Amniotic epithelial cell (primary cell): ENCODE measurements at places on chromosomes 2 and 18.

- DNase-seq, result peak; percentile 95
These were observed 20.2 kb downstream of the PSTPIP2 start for GRCh38 chr18:46051731-46052461.

DNA sequence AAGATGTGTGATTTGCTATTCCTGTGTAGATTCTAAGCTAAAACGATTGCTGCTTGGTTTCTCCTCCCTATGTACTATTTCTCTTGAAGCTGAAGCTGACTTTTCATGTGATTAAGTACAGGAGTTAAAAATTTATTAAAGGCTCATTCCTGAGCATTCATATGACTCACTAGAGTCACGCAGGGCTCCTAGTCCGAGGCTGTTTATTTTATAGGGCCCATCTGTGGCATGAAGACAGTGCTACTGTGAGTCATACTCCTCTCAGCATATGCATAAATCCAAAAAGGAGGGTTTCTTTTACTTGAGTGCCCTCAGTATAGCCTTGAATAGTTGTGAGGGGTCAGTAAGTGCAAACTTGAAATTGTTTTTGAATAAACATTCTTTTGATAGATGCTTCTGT is 378.8 kb downstream of the PTPRM start:
- DNase-seq, result peak; percentile 97

DNA sequence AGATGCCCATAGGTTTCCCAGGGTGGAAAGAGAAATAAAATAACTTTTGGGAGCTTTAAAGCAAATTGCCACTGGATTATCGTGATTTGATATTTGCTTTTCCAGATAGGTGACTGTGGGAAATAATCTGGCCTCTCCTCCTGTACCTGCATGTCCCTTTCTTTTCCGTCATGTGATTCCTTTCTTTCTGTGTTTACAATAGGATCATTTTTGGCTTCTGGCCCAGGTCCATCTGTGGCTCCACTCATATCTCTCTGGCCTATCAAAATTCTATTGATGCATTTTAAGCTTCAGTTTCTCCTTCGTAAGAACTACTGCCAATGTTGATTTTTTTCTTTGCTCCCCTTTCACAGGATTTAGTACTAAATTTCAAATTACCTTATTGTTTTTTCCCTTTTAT is 153.6 kb downstream of the CCDC85A start:
- no peak for DNase-seq

DNA sequence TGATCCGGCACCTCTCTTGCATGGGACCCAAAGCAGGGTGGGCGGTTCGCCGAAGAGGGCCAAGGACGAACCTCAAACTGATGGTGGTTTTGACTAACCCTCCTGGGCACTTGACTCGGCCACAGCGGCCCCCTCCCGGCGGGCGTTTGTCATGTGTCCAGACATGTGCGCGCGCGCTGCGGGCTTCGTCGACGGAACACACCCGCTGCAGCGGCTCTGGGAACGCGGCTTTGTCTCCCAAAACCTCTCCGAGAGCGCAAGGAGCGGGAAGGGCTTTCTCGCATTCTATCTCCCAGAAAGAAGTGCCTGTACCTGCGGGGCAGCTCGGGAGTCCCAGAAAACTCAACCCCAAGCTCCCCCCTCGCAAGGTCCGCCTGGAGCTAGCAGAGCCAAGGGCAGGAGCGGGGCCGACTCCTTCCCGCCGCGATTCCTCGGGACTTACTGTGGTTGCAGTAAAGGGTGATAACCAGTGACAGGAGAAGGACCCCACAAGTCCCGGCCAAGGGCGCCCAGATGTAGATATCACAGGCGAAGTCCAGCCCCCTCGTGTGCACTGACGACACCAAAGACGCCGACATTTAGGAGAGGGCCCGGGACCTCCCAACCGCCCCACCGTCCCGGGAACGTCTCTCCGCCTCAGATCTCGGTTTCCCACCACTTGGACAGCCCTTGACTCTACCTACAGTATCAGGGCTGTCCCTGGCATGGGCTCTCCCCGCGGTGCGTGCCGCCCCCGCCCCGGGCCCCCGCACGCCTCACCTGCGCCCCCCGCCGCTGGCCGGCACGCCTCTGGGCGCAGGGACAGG is 1.6 kb downstream of the CD8A start:
- DNase-seq, result no peak

GRCh38 chr18:68441241-68441640 is 273.7 kb downstream of the TMX3 start:
- DNase-seq, result no peak

DNA sequence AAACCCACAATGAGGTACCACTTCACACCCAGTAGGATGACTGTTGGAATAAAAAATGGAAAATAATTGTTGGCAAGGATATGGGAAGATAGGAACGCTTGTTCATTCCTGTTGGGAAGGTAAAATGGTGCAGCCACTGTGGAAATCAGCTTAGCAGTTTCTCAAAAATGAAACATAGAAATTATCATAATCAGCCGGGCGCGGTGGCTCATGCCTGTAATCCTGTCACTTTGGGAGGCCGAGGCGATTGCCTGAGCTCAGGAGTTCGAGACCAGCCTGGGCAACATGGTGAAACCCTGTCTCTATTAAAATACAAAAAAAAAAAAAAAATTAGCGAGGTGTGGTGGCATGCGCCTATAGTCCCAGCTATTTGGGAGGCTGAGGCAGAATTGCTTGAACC is 23.4 kb downstream of the AMER3 start:
- DNase-seq, result no peak

DNA sequence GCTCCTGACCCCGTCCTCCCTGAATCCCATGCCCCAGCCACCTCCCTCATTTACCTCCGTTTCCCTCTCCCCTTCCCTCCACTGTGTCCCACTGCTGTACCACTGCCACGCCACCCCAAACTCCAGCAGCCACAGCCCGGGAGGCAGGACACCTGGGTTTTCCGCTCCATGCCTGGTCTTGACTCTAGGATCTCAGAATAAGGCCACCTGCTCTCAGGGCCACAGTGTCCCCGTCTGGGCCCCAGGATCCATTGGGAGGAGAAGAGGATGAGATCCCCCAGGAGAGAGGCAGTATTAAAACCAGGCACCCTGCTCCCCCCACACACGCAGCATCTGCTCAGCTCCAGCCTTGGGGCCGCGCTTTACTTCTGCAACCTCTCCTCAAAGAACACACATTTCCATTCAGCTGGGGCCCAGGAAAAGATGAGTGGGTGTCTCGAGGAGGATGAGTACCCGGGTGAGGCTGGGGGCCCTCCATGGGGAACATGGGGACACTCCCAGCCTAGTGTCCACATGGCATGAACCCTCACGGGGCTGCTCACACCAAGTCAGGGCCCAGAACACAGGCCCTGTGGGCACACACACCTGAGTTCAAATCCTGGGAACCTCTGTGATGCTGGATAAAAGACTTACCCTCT is 32.8 kb upstream of the TNS1 start:
- no peak for DNase-seq

DNA sequence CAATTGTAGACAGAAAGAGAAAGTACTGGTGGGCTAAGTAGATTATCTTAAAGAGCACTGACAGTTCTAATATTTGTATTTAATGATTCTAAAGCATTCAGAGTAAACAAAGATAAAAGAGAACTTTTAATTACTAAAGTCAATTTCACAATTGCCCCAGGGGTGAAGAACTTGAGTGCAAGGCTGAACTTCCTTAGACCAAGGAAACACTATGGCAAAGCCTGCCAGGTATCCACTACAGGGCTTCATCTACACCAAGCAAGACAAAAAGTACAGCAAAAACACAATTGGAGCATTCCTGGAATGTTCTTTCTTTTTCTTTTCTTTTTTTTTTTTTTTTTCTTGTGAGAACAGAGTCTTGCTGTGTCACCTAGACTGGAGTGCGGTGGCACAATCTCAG is 46.9 kb upstream of the NDUFV2 start:
- no peak for DNase-seq

- DNase-seq, result peak; percentile 76
These were observed 169.4 kb downstream of the DNAH7 start for GRCh38 chr2:195899226-195899625.

DNA sequence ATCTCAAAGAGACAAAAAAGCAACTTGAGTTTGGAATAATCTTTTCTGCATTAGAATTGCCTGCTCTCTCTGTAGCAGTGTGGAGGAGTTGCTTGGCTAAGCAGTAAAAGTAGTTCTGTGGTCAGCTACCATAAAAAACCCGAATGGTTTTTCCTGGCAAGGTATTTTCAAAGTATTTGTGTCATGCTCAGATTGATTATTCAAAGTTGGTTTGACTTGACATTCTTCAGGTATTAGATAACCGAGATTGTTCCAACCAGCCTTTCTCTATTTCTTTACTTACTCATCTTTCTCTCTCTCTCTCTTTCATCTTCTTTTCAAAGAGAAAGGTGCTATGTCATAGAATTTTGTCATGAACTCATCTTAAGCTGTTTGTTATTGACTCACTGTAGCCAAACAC is 404.9 kb downstream of the CPS1 start:
- peak; percentile 87 for DNase-seq

GRCh38 chr2:11492720-11493119 is 26.8 kb upstream of the E2F6 start:
- no peak for DNase-seq

DNA sequence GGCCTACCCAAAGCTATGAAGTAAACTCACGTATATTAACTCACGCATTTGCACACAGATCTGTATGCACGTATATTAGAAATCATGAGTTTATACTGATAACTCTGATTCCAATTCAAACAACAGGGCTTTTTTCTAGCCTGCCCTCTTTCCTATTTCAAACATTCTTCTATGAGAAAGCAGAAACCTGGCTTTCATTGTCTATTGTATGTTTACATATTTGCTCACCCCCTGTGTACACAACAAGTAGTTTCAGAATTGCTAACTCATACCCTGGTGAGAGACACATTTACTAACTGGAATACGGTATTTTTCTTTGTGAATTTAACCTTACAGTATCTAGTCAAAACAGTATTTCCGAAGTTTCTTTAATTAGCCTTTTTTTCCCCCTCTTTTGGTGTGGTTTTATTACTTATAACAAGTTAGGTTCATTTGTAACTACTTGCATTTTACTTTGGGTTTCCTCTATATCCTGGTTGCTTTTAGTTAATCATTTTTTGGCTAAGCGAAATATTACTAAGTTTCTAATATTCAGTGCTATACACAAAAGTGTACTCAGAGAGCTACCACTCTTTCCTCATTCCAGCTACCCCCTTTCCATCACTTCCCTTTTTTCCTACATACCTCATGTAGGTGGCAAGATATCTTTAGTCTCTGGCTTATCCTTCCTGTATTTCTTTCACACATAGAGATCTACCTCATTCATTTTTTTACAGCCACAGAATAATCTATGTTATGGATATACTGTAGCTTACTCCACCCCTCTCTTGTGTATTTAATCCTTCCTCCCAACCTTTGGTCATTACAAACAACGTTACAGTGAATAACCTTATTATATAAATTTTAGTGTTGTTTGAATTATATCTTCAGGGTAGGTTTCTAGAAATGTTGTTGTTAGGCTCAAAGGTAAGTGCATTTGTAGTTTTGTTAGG is 112.7 kb upstream of the BCL2L11 start:
- no peak for DNase-seq

DNA sequence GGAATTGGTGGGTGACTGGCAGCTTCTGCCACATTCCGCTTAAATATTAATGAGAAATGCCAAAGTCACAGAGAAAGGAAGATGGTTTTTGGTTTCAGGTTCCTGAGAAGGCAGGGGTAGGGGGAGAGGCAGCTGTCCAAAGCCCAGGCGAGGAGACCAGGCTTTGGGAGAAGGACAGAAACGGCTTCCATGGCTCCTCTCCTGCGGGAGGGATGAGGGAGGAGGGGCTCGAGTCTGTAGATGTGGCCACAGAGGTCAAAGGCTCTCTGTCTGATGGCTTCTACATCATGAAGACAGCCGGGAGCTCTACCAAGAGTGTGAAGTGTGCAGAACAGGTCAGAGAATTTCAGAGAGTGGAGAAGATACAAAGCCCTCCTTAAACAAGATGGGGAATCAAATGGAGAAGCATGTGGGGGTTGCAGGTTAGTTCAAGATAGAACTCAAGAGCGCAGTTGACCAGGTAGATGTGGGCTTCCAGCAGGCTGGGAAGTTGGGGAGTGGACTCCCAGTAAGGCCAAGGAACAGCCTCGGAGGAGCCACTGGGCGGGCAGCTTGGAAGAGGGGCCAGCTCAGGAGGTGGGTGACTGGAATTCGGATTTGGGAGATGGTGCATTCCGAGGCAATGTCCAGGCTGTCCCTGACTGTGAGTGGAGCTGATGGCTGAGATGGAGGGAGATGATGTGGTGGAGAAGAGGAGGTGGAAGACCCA is 23.8 kb upstream of the HPCAL1 start:
- DNase-seq, result no peak

- no peak for DNase-seq
These were observed 1.1 kb upstream of the DGKD start for GRCh38 chr2:233353101-233353768.

DNA sequence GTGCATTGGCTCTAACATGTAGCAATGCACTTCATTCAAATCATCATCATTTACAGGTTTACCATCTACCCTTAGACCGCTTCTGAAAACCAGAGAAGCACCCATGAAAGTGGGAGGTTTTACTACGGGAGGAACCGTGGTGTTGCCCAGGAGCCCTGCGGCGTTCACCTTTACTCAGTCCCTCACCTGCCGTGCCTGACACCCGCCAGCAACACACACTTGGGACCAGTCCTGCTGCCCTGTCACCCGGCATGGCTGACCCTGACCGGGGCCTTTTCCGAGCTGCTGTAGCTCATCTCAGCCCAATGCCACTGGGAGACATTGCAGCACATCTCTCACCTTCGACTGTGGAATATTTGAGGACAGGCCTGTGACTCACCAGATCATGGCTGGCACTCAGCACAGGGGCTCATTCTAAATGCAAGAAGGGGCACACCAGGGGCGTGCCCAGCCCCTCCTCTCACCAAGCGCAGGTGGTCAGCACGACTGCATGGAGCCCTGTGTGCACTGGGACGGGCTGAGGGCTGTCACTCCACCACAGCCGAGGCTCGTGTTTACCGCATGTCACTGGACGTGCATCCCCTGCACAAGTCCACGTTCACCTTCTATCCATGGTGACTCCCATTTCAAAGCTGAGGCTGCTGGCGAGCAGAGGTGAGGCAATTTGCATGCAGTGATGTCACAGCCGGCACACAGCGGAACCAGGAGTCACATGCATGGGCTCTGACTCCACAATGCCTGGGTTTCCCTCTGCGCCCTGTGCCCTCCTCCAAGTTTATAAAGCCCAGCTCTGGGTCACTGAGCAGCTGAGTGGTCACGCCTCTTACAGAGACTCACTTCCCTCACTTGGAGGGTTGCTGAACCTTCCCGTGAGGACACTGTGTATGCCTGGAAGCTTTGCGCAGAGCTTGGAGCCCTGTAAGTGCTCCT is 76.7 kb upstream of the SNTG2 start:
- DNase-seq, result no peak

DNA sequence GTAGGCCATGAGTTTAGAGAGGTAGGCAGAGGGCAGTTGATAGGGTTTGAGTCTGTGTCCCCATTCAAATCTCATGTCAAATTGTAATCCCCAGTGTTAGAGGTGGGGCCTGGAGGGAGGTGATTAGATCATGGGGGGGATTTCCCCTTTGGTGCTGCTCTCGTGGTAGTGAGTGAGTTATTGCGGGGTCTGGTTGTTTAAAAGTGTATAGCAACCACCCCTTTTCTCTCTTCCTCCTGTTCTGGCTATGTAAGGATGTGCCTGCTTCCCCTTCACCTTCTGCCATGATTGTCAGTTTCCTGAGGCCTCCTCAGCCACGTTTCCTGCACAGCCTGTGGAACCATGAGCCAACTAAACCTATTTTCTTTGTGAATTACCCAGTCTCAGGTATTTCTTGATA is 25.5 kb downstream of the MARCHF4 start:
- DNase-seq, result no peak
